Left cardiac atrium (tissue), 4 donors: ENCODE measurements at places on chromosomes 1 and 21.

DNA sequence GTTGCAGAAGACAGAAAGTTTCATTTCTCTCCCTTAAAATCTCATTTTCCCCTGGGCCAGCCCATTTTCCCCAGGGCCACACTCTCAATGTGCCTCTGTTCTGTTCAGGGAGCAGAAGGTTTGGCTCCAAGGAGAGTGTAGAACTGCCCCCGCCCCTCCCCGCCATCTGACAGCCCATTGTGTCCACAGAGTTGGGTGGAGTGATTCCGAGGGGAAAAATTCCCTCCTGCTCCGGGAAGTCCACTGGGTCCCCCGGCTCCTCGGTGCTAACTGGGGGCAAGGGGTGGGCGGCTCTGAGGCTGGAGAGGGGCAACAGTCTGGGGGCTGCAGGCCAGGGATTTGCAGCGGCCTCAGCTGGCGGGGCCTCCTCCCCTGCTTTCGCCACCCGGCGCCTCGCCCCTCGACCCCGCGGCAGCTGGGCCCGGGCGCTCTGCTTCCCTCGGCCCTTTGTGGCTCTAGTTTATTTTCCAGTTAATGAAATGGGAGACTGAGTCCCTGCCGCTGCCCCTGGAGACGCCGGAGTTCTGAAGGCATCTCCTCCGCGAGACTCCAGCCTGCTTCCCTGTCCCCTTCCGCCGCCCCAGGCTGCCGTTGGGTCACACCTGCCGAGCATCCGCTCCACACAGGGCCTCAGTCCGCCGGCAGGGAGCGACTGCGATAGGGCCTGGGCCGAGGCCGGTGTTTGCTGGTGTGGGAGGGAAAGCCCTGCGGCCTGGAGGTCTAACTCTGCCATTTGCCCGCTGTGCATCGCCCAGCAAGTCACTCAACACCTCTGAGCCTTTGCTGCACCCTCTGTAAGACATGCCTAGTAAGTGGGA, 14.7 kb upstream of the KIRREL1 start:
- DNase-seq: peak; percentile 37

- DNase-seq: no peak
These were observed 98.8 kb downstream of the CCDC185 start for GRCh38 chr1:223492044-223492443.

GRCh38 chr1:195591917-195592672, 1016.1 kb downstream of the KCNT2 start:
- DNase-seq: no peak

- DNase-seq: no peak
These were observed 113.9 kb downstream of the GRIK3 start for GRCh38 chr1:36920371-36920770.

GRCh38 chr1:27427816-27428315, 35.4 kb downstream of the GPR3 start:
- no peak for DNase-seq

- DNase-seq: no peak
These were observed 241.2 kb upstream of the MAP1LC3C start for GRCh38 chr1:242240077-242240476.

DNA sequence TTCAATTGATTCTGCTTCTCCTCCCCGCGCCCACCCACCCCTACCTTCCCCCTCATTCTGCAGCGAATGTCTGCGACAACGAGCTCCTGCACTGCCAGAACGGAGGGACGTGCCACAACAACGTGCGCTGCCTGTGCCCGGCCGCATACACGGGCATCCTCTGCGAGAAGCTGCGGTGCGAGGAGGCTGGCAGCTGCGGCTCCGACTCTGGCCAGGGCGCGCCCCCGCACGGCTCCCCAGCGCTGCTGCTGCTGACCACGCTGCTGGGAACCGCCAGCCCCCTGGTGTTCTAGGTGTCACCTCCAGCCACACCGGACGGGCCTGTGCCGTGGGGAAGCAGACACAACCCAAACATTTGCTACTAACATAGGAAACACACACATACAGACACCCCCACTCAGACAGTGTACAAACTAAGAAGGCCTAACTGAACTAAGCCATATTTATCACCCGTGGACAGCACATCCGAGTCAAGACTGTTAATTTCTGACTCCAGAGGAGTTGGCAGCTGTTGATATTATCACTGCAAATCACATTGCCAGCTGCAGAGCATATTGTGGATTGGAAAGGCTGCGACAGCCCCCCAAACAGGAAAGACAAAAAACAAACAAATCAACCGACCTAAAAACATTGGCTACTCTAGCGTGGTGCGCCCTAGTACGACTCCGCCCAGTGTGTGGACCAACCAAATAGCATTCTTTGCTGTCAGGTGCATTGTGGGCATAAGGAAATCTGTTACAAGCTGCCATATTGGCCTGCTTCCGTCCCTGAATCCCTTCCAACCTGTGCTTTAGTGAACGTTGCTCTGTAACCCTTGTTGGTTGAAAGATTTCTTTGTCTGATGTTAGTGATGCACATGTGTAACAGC, 339.9 kb downstream of the NTNG1 start:
- no peak for DNase-seq
